Kidney (tissue), 22 donors: ENCODE measurements at places on chromosomes 7 and 10. TPM values are rescaled to one million over a fixed set of nuclear protein-coding genes. Genes with fewer than 3 reads are reported as not detected.

The CYP26C1 gene
- total RNA-seq = 0.35 TPM

GRCh38 chr7:44163591-44163990, 22.5 kb upstream of the MYL7 start:
- no peak for DNase-seq

- no peak for DNase-seq
Measured at GRCh38 chr7:55969391-55969790, 5.0 kb downstream of the NIPSNAP2 start.

- no peak for DNase-seq
Measured at GRCh38 chr10:93319096-93319495, 163.0 kb downstream of the MYOF start.

The NME8 gene
- total RNA-seq = 0.44 TPM
